Activated CD4-positive, CD25-positive, alpha-beta regulatory T cell treated with anti-CD3 and anti-CD28 coated beads, Interleukin-2, amount 50 U/mL, for 16 hours (primary cell): ENCODE measurements at places on chromosomes 2 and 18.
A peak's percentile ranks its signal among the peaks of the same experiment; 100 is the strongest.

DNA sequence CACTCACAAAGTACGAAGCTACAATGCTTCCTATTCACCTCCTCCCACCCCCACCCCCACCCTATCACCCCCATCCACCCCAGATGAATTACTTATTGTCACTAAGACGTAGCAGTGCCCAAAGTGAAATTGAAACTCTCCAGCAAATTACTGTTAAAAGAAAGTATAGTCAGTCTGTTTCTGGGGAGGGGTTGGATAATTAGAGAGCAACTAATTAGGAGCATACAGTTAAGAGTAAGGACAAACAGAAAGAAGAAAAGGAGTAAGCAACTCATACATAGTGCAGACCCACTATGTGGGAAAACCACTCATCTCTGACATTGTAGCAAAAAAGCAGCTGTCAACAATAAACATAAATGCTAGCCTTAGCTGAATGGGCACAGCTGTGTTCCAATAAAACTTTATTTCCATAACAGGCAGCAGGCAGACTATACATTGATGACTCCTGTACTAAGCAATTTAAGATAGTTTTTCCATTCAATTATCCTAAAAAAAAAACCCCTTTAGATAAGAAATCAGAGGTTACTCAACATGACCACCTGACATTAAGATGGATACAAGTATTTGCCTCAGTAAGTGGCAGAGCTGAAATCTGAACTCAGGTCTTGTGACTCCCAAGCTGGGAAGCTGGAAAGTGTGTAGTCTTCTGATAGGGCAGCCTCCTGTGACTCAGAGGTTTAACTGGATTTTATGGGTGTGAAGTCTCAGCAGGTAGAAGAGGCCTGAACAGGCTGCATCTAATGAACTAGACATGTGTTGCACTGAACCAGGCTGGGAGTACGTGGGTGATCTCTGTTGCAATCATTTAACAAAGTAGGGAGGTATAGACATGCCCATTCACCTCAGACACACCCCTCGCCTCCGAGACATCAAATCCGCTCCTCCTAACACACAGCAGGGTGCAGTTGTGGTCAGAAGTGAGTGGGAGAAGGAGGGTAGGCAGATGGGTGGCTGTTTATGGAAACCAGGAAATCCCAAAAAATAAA is 171.8 kb upstream of the KLF7 start:
- no peak for DNase-seq

GRCh38 chr18:10131460-10132395 is 217.9 kb downstream of the VAPA start:
- DNase-seq = no peak

DNA sequence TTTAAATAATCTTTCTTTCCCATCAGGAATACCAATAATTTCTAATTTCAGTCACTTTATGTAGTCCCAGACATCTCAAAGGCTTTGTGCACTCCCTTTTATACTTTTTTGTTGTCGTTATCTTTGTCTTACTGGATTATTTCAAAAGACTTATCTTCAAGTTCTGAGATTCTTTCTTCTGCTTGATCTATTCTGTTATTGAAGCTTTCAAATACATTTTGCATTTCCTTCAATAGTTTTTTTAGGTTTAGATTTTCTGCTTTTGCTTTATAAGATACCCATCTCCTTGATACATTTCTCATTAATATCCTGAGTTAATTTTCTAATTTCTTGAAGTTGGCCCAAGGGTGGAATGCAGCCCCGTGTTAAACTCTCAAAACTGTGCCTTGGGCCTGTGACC is 432.4 kb downstream of the RIT2 start:
- DNase-seq = no peak

GRCh38 chr2:173149491-173149890 is 73.8 kb downstream of the MAP3K20 start:
- DNase-seq = no peak

DNA sequence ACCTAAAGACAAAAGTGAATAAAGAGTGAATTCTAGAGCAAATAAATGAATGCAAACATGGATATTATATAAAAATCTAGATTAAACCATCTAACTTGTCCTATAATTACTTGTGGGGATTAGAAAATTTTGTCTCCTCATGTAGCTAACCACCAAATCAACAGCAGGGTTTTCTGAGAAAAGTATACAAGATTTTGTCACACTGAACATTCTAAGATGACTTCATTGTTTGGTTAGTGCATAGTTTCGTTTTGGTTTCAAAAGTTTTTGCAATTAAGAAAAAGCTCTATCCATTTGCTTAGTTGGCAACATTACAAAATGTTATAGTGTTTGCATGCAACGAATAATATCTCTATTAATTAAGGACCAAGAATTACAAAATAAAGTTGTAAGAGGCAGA is 125.0 kb downstream of the LRP2 start:
- no peak for DNase-seq

- DNase-seq = no peak
These were observed 101.5 kb upstream of the GRB14 start for GRCh38 chr2:164722616-164723338.

GRCh38 chr2:183019718-183020442 is 18.4 kb downstream of the NCKAP1 start:
- DNase-seq = no peak

GRCh38 chr2:197911667-197912066 is 107.3 kb downstream of the PLCL1 start:
- no peak for DNase-seq

DNA sequence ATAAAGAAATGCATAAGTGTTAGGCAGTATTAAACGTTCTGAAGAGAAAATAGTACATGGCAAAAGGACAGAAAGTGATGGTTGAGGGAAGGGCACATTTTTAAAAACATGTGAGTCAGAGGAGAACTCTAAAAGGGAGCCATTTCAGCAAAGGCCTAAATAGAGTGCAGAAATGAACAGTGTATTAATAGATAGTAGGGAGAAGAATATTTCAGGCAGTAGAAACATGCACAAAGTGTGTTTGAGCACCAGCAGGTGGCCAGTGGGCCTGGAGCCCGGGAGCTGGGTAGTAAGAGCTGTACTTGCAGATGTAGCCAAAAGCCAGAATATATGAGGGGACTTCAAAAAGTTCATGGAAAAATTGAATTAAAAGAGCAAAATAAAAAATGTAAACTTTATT is 288.1 kb upstream of the FIGN start:
- no peak for DNase-seq

DNA sequence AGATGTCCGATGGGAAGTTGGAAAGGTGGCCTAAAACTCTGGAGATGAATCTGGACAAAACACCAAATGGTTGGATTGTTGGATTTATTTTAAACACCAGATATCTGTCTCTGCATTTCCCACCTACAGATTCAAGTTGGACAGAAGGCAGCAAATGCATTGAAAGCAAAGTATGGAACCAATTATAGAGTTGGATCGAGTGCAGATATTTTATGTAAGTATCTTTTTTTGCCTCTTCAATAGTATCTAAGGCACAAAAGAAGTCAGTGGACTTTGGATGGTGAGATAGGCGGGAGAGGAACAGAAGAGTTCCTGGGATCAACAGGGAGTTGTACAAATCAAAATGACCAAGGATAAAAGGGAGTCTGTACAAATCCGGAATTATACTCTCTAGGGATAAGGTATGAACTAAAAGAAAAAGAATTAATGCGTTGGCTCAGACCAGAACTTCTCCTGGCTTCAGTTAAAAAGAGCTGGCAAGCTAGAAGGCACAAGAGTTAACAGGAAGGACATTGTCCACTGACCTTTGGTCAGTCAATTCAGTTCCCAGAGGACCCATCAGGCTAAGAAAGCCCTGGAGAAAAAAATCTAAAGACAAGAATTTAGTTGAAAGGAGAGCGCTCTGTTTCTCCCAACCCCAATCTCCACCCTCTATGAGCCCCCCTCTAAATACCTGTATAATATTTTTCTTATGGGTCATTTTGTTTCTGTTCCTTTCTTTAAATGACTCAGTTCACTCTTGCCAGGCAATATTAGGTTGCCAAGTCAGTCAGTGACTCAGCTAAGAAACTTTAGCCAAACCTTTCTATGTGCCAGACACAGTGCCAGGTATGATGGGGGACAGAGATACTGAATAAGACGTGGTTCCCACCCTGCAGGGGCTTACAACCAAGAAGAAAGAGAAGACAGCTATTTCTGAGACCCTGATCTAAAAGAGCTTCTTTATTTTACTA is 29.1 kb downstream of the CPO start:
- DNase-seq = no peak

DNA sequence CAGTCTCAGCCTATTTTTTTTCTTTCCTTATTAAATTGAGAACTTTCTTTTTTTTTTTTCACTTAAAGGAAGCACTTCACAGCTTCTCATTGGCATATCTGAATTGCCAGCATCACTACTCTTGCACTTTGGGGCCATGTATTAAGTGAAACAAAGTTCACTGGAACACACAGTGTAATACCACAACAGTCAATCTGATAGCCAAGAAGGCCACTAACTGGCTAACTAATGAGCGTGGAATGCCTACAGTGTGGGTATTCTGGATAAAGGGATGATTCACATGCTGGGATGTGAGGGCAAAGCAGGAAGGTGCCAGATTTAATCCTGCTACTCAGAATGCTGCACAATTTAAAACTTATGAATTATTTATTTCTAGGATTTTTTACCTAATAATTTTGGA is 11.7 kb upstream of the C18orf63 start:
- DNase-seq = no peak

DNA sequence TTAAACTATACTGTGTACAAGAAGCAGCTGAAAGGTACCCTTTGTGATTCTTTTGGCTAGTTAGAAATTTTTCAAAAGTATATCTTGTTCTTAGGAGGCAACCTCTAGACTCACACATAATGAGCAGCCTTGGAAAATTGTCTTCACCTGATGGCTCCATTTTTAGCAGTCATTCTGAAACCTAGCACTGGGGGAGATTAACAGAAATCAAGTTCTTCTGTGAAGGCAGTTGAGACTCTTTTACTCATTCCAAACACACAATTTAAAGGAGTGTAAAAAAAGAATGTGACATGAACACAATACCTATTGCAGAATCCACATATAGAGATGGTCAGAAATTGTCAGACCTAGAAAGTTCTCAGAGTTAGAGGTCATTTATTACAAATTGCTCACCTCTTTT is 197.7 kb downstream of the UBE2E3 start:
- DNase-seq = no peak

DNA sequence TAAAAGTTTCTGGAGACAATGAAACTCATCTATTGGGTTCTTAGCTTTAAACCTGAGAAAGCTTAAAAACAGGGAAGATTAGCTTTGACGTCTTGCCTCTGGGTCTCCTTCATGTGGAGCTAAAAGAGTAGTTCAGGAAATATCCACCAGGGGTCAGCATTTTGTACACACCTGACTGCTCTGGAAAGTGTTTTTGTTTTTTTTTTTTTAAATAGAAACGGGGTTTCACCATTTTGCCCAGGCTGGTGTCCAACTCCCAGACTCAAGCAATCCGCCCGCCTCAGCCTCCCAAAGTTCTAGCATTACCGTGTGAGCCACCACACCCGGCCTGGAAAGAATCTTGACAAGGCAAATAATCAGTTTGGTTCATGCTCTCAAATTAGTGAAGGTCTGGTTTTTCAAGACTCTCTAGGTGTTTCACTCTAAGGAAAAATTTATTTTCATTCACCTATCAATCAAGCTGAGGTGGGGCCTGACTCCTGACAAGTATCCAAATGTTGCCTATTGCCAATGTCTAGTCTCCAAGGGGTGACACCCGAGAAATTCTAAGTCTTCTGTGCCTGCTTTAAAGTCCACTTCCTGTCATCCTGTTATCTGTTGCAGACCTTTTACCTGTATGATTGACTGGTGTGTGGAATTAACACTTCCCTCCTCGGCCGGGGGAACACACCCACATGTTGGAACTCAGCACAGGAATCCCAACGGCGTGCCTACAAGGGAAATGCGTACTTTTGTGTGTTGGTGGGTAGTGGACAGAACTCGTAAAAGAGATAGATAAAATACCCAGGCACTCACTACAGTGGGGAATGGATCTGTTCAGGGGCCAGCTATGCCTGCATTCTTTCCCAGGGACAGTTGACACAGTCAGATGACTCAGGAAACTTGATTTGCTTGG is 11.3 kb downstream of the IL1RN start:
- peak; percentile 42 for DNase-seq
